ENCODE measurements at places on chromosomes 2 and 18.
A peak's percentile ranks its signal among the peaks of the same experiment; 100 is the strongest.

DNA sequence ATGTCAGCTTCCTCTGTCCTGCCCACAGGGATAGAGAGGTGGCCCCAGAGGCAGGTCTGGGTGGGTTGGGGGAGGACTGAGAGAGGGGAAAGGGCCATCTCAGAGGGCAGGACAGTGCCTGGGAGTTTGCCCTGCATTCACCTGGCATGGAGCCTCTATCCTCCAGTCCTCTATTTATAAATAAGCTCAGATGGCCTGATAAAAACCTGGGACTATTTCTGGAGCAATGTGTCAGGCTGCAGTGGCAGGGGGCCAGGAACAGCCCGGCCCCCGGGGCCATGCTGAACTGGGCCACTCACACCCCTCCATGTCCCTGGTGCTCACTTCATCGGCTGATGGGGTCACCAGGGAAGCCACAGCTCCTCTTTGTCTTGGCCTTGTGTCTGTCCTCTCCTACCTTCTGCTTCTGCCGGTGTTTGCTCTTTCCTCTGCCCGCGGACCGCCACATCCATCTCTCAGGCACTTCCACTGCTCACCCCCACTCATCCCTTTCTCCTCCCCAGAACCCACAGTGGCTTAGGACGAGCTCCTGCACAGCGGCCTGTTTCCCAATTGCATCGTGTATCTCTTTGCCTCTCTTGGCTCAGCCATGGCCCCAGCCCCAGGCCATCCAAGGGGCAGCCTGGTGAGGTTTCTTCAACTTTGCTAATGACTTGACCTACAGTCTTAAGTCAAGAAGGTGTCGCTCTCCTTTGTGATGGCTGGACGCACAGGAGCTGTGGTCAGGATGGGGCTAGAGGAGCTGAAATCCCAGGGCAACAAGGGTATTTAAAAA, 38.8 kb downstream of the SCTR start:
- DNase-seq: no peak

DNA sequence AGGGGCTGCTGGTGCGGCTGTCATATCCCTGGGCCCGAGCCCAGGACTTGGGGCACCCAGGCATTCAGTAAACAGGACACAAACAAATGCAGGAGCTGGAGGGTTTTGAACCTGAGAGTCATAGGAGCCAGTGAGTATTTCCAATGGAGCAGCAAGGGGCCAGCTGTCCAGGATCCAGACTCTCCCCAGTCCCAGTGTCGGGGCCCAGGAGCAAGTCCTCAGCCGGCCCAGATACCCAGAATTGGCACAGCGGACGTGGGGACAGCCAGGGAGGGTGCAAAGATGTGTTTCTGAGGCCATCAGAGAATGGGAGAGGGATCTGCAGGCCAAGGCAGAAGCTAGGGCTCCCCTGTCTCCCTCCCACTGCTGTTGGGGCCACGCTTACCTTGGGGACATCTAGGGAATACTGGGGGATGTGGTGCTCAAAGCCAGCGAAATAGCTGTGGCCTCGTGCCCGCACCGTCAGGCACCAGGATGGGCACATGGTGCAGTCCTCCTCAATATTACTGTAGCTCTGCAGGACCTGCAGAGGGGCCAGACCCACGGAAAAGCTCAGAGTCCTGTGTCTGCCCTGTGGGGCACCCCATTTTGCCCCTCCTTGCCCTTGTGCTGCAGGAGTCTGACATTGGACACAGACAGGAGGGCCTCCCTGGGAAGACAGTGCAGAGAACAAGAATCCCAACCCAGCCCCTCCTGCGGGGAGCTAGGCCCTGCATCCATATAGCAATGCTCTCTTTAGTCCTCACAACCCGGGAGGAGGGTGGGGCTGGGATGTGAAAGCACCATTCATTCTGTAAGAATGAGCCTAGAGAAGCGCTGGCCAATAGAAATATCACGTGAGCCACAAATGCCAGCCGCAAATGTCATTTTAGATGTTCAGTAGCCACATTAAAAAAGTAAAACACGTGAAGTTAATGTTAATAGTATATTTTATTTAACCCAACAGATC, 15.4 kb downstream of the CFAP65 start:
- DNase-seq: no peak

- DNase-seq: no peak
Observed at GRCh38 chr2:105781274-105781978, 36.7 kb downstream of the NCK2 start.

- DNase-seq: no peak
Observed at GRCh38 chr18:24273596-24273995, 124.0 kb downstream of the OSBPL1A start.

DNA sequence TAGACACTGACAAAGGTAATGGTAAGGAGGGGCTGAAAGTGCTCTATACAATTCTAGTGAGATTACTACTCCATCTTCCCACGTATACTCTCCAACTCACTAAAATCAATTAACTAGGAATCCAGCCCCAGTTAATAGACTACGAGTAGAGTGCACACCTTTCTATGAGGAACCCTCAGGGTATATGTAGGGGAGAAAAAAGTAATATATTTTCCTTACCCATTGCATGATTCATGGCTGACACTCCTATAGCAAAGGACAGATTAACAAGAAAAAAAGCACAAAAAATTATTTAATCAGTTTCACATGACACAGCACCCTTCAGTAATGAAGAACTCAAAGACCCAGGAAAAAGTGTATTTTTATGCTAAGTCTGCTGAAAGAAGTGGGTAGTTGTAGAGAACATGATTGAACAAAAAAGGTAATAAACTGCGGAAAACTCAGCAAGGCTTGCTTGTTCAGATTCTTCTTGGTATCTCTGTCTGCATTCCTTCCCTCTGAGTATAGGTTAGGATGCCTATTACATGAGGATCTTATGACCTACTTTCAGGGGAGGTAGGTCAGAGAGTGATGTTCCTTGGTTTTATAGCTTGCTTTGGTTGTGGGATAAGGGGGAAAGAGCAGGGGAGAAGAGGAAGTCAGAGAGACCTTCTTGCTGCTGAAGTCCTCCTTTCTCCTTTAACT, 342.0 kb upstream of the DLGAP1 start:
- no peak for DNase-seq

- no peak for DNase-seq
Observed at GRCh38 chr2:168397629-168398028, 58.4 kb upstream of the CERS6 start.

DNA sequence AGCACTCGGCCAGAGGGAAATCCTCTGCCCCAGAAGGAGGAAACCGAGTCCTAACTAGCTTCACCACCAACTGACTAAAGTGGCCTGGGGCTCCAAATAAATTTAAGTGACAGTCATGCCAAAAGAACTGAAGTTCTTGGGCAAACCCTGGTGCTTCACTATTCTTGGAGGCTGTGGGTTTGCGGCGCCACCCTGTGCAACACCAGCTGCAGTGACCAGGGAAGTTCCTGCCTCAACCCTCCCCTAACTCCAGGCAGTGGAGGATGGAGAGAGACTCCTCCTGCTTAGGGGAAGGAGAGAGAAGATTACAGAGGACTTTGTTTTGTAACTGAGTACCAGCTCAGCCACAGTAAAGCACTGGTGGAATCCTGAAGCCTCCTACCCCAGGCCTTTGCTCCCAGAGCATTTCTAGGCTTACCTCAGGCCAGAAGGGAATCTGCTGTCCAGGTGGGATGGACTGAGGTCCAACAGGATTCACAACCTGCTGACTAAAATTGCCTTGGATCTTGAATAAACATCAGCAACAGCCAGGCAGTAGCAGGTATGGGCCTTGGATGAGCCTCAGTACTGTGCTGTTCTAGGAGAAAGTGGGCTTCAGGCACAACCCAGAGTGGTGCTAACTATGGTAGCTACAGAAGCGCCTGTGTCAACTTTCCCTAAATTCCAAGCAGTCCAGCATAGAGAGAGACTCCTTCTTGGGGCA, 29.4 kb upstream of the BMP10 start:
- no peak for DNase-seq

DNA sequence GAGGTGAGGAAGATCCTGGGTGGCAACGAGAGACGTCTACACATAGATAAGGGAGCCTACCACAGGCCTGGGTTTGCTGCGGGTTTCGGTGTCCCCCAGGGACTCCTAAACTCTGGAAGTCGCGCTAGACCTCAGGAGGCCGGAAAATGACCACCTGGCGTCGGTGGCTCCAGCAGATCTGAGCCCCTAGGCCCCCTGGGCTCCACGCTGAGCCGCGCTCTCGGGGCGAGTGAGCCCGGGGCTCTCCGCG, 987 bp upstream of the DLX1 start:
- DNase-seq: no peak

- DNase-seq: no peak
Observed at GRCh38 chr2:69018678-69019095, 5.7 kb downstream of the ANTXR1 start.

- peak; percentile 59 for DNase-seq
Observed at GRCh38 chr2:143110758-143111428, 18.3 kb upstream of the ARHGAP15 start.

DNA sequence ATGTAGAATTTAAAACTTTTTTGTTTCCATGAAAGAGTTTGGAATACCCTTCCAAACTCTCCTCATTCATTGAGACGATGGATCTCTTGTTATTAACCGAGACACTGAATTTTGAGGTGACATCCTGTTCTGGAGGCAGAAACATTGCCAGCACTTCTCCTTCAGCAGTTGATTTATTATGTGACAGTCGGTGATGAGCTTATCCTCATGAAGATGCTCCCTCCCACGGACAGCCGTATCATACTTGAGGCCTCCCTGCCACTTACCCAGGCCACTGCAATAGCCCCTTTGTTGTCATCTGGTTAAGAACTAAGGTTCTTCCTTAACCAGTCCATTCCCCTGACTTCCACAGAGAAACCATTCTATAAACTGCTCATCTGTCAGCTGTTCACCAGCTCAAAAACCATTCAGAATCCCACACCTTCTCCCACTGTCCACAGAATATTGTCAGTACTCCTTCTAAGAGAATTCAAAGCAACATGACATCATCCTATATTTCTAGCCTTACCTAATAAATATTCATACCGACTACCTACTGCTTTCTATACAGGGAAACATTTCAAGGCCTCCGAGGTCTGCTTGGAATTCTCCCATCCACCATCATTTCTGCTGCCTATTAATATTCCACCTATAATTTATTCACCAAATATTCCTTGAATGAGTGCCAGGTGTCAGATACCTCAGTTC, 139.0 kb upstream of the TRIB2 start:
- DNase-seq: no peak

DNA sequence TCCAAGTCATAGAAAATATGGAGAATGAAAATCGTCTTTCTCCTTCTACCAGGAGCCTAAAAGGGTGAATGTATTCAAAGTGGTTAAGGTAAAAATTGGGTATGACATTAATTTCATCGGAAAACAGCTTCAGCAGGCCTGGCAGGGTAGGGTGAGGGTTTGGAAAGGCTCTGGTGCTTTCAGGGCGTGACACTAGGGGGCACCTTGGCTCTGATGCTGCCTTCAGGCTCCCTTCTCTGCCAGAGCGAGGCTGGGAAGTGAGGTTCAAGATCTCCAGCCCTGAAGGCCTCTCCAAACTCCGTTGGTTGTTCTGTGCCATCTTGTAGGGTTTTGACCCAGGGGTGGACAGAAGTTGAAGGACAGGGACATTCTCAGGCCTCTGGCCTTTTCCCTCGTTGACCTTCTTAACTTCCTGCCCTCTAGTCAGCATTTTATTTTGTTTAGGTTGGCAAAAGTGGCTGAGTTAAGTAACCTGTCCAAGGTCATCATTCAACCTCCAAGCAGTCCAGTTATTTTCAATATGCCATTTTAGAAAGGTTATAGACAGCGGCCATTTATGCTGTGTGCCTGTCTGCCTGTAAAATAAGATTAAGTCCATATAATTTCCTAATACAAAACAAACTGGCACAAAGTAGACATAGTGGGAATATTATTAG, 40.3 kb downstream of the EML6 start:
- no peak for DNase-seq

DNA sequence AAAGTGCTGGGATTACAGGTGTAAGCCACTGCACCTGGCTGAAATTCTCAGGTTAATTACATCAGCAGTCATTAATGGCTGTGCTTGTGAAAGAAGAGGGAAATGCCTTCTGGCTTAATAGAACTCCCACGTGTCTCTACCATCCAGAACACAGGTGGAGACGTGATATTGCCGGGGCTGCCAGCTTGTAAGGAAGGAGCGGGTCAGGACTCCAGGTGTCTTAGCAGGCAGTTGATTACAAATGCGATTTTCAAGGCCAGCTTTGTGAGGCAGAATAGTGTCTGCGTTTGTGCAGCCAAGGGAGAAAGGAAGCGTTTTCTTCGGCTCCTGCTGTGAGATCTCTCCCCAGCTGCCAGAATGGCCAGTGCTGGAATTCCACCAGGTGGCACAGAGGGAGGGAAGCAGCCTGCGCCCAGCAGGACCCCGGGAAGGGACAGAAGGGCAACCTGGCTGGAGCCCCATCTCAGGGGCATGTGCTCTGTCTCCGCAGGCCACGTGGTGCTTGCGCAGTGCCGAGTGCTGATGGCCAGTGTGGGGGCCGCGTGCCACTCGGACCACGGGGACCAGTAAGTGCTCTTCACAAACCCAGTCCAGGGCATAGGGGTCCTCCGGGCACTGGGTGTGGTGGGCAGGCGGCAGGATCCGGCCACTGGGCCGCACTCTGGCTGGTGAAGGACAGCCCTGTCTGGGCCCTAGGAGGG, 3.7 kb upstream of the ESPNL start:
- DNase-seq: no peak

DNA sequence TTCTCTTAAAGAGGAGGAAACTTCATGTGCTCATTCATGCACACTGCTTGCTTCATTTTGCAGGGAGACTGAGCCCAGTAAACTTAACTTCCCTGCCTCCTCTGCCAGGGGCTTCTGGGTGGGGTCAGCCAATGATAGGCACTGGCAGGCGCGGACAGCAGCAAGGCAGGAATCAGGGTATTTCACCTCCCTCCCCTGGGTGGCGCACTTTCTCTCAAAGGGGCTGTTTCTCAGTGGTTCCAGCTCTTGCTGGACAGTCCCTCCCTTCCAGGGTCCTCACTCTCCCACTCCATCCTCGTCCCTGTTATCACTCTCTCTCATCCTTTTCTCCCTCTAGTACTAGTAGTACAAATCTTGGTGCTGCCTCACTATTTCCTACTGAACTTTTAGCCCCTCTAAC, 320.5 kb upstream of the ZNF521 start:
- DNase-seq: no peak

- DNase-seq: no peak
Observed at GRCh38 chr2:222782201-222782730, 78.6 kb upstream of the ACSL3 start.

DNA sequence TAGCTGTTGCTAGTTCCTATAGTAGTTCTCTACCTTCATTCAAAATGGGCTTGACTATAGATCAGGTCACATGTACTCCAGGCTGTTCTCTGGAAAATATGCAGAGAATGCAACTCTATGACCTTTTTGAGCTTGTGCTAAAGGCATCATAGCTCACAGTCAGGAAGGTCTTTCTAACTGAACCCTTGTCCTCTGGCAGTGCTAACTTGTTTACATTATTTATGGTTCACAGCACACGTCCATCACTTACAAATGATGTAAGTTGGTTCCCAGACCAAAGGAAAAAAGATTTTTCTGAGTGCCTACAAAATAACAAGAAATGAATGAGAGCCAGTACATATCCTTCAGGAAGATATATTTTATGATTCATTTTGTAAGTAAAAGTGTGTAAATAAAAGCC, 236.1 kb downstream of the GCA start:
- DNase-seq: no peak

- DNase-seq: no peak
Observed at GRCh38 chr2:97816411-97816810, 103.0 kb downstream of the ZAP70 start.
